ENCODE measurements at places on chromosomes 12 and 14.

DNA sequence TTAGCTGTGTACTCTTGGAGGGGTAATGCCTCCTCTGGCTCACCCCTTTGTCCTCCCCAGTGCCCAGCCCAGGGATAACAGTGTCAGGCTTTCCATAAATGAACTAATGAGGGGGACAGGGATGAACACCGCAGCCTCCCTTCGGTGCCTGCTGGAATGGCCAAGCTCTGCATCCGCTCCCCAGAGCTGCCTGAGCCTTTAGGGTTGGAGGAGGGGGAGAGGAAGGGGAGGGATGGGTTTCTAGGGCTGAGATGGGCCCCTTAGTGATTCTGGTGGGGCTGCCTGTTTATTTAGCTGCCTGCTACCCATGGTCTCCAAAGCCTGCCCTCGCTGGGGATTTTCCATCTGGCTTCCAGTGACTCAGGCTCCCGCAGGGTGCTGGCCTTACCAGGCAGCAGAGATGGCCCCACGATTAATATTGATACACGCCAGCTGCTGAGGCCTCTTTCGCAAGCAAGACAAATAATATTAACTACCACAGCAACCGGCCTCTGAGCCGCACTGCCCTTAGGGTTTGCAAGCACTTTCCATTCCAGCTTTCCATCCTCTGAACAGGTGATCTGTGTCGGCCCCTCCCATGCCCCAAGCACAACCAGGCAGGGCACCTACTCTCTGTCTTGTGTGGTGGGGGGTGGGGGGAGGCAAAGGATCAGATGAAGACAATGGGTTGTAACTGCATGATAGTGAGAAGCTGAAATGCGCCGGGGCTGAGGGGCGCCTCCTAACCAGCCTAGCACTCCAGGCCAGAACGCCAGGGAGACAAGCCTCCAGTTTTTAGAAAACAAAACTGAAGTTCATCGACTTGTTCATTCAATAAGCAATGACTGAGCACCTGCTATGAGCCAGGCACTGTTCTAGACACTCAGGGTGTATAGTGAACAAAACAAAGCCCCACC is 56.7 kb downstream of the C14orf132 start:
- DNase-seq: peak; percentile 72

DNA sequence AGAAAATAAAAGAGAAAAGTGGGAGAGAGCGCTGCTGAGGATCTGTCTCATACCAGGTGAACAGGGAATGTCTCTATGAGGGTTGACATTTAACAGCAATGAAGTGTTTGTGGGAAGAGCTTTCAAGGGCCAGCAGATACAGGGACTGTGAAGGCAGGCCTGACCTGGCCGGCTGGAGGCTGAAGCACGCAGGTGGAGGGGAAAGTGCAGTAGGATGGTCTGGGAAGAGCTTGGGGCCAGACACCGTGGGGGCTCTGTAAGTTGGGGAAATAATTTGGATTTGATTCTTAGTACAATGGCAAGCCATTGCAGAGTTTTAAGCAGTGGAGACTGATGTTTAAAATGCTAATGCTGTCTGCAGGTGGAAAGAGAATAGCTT is 23.8 kb upstream of the DHRS2 start:
- DNase-seq: no peak

DNA sequence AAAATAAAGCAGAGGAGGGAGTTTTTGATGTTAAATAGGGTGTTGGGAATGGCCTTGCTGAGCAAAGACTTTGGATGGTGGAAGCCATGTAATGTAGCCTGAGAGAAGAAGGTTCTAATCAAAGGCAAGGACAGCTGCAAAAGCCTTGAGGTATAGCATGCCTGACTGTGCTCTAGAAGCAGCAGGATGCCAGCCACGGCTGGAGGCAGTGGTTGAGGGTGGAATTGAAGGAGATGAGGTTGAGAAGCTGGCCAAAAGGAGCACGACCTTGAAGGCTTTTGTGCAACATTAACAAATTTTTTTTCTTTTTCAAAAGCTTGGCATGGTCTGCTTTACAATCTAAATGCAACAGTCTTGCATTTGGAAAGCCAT is 42.3 kb upstream of the CSRP2 start:
- no peak for DNase-seq

GRCh38 chr12:108302403-108303311 is 36.5 kb downstream of the CMKLR1 start:
- no peak for DNase-seq

- DNase-seq: no peak
These were observed 315.3 kb downstream of the MED13L start for GRCh38 chr12:115962216-115962615.

DNA sequence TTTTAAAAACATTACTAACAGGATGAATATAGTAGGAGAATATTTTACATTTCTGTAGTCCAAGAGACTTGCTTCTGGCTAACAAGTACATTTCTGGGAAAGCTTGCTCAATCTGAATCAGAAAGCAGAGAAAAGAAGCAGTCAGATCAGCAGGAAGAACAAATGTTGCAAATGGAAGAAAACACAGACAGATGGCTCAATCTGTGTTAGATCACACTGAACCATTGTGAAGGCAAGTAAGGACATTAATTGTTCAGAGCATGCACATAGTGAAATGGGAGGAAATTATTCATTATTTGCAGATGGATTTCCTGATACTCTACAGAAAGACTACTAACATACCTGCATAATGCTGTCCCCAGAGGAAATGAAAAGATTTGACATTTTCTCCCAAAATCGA is 65.2 kb upstream of the CNOT2 start:
- no peak for DNase-seq

DNA sequence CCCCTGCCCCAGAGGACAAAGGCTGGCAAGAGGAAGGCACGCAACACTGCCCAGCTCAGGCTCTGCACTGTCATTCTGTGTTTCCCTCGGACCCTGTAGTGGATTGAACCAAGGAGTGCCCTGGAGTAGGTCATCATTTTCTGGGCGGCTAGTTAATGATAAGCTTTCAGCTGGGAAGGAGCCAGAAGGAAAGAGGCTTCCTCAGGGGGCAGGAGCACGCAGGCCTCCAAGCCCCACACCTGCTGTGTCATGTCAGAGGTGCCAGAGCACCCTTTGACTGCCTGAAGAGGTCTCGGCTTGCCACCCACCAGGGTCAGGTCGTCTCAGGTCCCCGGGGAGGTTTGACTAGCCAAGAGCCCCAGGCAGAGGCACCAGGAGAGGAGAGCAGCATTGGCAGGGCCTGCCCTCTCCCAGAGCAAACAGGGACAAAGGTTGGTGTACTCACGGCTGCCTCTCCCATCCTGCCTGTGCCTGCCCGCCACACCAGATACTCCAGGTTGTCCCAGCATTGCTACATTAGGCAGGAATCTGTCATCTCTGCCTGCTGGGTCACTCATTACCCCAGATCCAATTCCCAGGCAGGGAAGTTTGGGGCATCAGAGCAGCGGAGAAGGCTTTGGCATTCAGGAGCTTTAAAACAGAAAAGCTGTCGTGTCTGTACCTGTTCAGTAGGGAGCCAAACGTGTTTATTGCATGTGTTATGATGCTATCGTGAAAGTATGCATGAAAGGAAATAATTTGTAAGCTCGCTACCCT is 33.5 kb upstream of the ATP2A2 start:
- no peak for DNase-seq

- DNase-seq: no peak
These were observed 17.3 kb upstream of the CCDC196 start for GRCh38 chr14:66468778-66469367.

GRCh38 chr14:28088125-28088524 is 678.5 kb upstream of the FOXG1 start:
- DNase-seq: no peak

- DNase-seq: no peak
These were observed 3.3 kb downstream of the GUCY2C start for GRCh38 chr12:14693116-14693515.

DNA sequence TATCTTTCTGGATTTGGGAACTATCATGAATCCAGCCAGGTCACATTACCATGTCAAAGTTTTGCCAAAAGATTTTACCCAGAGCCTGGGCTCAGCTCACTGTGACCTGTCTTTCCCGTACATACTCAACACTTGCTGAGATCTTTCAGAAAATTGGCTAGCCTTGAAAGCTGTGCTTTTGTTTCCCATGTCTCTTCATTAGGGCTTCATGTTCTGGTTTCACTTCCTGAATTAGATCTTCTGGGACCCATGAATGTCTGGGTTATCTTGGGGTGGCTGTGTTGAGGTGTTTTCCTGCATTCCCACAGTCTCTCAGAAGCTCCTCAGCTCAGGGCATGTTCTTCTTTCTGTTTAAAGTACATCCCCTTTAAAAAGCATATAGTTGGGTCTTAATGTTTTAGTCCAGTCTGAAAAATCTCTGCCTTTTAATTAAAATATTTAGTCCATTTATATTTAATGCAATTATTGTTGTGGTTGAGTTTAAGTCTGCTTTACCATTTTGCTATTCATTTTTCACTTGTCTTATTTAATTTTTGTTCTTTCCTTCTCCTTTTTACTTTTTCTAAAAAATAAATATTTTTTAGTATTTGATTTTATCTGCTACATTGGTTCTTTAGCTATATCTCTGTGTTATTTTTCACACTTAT is 242.7 kb downstream of the VRK1 start:
- DNase-seq: no peak

GRCh38 chr12:51246254-51246853 is 7.7 kb downstream of the DAZAP2 start:
- no peak for DNase-seq

DNA sequence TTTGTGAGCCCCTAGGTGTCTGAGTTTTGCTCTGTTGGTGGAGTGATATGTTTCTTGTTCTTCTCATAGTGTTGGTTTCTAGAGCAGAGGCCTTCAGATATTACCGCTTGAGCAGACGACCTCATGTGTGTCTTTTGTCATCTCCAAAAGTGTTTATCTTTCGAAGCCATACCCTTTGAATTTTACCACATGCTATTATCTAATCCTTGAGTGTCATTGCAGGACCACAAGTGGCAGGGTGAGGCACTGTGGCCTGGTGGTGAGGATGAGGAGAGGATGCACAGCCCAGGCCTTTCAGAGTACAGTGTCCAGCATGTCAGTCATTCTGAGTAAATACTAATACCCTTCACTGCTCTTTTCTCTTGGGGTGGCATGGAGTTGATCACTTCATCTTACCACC is 57.2 kb upstream of the CISTR start:
- DNase-seq: no peak

DNA sequence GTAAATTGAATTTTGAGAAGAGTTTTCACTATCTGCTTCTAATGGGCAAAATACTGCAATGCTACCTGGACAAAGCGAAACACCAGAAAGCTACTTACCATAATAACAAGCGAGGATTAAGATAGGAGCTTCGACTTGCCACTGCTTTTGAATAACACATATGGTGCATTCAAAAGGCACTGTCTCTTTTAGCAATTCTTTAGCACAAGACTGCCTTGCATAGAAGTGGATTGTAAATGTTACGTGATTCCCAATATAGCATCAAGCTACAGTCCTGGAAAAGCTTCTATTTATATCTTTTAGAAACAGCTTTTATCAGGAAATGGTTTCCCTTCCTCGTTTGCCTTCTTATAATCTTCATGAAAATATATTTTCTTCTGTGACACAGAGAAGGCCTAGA is 258.7 kb upstream of the PDE3A start:
- DNase-seq: no peak

GRCh38 chr12:56645717-56646446 is at the start of gene ATP5F1B:
TSS of gene ATP5F1B (minus strand) at chr12:56645984. CDS start at chr12:56645963, 21 bp downstream.
- peak; percentile 99 for DNase-seq

- no peak for DNase-seq
These were observed 85.7 kb downstream of the AKAP6 start for GRCh38 chr14:32414808-32415255.

DNA sequence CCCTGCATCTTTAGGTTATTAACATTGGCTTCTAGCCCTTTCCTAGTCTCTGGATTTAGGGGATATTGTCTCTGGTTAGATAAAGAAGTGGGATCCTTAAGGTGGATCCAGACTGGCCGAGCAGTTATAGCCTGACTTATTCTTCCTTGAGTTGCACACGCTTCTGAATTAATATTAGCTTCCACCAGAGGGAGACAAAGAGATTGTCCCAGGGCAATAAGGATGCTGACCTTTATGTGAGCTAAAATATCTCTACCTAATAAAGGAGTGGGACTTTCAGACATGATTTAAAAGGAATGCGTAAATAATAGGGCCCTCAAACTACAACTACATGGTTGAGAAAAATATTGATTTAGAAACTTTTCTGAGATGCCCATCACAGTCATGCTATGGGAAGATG is 139.7 kb downstream of the SLCO1B3 start:
- DNase-seq: no peak

GRCh38 chr14:75294649-75295033 is 16.0 kb downstream of the FOS start:
- no peak for DNase-seq

DNA sequence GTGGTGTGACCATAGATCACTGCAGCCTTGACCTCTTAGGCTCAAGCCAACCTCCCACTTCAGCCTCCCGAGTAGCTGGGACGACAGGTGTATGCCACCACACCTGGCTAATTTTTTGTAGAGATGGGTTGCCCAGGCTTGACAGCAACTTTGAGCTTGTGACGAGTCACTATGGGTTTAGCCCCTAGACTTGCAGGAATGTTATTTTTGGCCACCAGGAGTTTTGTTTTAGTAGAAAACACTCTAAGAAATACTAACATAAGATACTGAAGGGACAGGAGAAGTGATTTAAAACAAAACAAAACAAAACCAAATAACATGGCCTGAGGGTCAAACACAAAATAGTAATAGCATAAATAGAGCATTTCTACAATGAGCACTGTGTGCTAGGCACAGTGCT is 26.4 kb downstream of the SETD3 start:
- DNase-seq: no peak

- no peak for DNase-seq
These were observed 99.8 kb upstream of the RESF1 start for GRCh38 chr12:31859232-31859977.

DNA sequence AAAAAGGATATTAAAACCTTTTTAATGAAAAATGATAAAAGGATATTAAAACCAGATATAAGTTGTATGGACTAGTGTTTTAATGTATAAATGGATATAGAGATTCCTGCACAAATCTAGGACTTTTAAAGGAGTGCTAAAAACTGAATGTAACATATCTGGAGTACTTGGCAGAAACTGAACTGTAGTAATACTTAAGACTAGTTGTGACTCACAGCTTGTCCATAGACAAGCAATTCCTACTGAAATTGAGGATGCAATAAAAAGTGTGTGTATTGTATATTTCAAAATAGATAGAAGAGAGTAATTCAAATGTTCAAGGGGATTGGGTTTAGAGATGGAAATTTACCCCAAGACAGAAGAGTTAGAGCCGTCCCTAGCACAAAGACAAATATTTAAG is 59.6 kb downstream of the FBXO33 start:
- no peak for DNase-seq

DNA sequence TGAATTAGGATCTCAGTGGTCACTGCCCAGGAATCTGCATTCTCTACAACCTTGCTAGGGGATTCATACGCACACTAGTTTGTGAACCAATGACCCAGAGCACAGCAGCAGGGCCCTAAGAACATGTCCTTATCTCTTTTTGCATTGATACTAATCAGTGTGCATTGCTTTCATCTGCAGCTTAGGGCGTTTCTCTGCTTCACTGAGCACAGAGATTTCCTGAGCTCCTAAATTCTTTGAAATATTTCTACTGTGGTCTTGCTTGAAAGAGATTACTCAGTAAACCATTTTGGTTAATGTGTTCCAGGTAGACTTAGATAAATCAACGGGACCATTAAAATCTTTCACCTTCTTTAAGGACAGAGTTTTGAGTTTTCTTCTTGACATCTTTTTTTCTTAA is 351.3 kb upstream of the KITLG start:
- no peak for DNase-seq

GRCh38 chr14:46581036-46581671 is 70.4 kb downstream of the RPL10L start:
- no peak for DNase-seq
